Thoracic aorta (tissue), 2 donors: ENCODE measurements at places on chromosomes 2 and 18. TPM values are rescaled to one million over a fixed set of nuclear protein-coding genes. Genes with fewer than 3 reads are reported as not detected.
A peak's percentile ranks its signal among the peaks of the same experiment; 100 is the strongest.

The CCDC141 gene
- total RNA-seq: 2.4 TPM

DNA sequence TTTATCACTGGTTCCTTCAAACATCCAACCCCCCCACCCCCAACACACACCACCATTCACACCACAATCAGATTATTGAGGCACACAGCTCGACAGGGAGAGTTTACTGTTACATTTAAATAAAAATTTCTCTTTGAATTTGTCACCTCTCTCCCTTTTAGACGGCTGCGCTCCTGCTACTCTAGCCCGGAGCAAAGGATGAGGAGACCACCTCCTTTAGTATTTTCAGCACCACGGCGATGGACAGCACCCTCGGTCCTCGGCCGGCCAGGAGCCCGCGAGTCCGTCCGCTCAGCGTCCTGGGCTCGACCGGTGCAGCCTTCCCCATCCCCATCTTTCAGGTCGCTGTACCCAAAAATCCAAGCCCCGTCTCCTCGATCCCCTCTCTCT is 892 bp downstream of the CELF4 start:
- no peak overlapping the region for H3K27ac ChIP-seq
- H3K27me3 ChIP-seq: peaks cover 21% of the 10 kb centered on the region
- no peak for DNase-seq
- H3K4me3 ChIP-seq: peak overlapping the region; percentile 69
- H3K36me3 ChIP-seq: no peaks in the 10 kb centered on the region

The STPG4 gene
- total RNA-seq: not detected

DNA sequence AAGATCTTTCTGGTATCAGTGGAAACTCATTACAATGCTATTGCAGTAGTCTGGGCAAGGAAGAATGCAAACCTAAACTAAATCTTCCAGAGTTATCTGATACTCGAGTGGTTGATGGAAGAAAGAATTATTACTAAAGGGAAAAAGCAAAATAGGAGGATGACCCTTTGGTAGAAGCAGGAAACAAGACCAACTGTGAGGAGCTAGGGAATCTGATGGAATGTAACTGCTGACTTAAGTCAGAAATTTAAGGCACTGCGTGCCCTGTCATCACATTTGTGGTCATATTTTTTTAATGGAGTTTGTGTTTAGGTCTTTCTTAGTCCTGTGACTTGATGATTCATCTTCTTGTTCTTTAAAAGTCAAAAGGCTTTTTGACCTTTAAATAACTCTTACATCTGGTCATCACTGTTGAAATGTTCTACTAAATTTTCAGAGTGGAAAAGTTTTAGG is 36.5 kb upstream of the ARMC9 start:
- peaks cover 26% of the 10 kb centered on the region for H3K4me1 ChIP-seq
- DNase-seq: no peak
- H3K4me3 ChIP-seq: peak overlapping the region; percentile 44
- H3K27me3 ChIP-seq: no peaks in the 10 kb centered on the region

- no peaks in the 10 kb centered on the region for H3K36me3 ChIP-seq
- peak overlapping the region; percentile 99 for H3K27ac ChIP-seq
These were observed 5.3 kb downstream of the ZEB2 start for GRCh38 chr2:144514616-144515091.

The CSRNP3 gene
- 2.7 TPM for total RNA-seq

DNA sequence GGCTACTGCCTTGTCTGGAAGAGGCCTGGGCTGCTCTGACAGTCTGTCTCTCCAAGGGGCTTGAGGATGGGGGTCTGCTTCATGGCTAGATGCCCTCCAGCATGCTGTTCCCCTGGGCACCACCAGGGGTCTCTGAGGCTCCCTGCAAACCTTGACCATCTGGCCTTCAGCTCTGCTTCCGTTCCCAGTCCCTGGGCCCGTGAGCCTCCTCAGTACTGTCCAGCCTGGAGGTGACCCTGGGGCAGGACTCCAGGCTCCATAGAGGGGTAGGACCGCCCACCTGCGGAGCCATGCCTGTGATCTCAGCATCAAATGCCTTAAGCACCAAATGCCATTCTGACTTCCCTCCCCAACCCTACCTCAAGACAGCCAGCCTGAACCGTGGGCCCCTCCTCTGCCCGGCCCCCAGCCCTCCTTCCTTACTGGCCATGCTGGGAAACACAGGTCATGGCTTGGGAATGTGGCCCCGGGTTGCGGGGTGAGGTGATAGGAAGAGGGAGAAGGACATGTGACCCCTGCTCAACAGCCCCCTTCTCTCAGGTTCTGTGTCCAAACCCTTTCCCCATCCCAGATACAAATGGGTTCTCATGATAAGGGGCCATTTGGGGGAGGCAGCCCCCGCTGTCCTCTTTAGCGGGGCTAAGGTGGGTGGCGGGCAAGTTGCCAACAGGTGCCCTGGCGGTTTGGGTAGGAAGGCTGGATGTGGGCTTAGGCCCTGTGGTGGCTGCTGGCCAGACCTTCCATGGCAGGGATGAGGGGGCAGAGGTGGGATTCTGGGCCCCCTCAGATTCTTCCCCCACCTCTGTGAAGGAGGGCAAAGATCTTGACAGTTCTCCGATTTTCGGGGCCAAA is 25.0 kb downstream of the SPEG start:
- H3K4me3 ChIP-seq: peak overlapping the region; percentile 59
- H3K27ac ChIP-seq: peak overlapping the region; percentile 99
- peaks cover 28% of the 10 kb centered on the region for H3K4me1 ChIP-seq
- H3K36me3 ChIP-seq: peaks cover 58% of the 10 kb centered on the region
- no peaks in the 10 kb centered on the region for H3K27me3 ChIP-seq
- DNase-seq: no peak
